ENCODE measurements at places on chromosomes 5 and 9.

- DNase-seq = no peak
These were observed 441.9 kb downstream of the ARHGEF28 start for GRCh38 chr5:74067748-74068541.

DNA sequence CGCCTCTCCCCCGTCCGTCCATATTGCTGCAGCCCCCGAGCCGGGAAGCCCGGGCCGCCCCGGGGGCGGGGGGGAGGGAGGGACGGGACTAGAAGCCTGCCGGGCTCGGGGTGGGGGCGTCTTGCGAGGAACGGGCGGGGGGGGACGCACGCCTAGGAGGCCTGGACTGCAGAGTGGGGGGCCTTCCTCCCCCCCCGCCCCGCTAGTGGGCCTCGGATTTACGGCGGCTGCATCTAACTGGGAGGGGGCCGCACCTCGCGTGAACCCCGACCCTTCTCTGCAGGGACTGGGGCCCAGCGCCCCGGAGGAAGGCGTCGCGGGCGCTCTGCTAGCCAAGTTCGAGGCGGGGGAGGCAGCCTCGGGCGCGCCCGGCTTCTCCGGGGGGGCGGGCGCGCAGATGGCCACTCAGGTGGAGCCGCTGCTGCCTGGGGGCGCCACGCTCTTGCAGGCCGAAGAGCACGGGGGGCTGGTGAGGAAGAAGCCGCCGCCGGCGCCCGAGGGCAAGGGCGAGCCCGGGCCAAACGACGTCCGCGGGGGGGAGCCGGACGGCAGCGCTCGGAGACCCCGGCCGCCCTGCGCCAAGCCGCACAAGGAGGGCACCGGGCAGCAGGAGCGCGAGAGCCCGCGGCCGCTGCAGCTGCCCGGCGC lies at the start of gene LARP1:
LARP1 (plus strand) TSS at position 17 of the 648 bp plus-strand sequence; CDS start at position 398, 381 bp downstream.
- no peak for DNase-seq

DNA sequence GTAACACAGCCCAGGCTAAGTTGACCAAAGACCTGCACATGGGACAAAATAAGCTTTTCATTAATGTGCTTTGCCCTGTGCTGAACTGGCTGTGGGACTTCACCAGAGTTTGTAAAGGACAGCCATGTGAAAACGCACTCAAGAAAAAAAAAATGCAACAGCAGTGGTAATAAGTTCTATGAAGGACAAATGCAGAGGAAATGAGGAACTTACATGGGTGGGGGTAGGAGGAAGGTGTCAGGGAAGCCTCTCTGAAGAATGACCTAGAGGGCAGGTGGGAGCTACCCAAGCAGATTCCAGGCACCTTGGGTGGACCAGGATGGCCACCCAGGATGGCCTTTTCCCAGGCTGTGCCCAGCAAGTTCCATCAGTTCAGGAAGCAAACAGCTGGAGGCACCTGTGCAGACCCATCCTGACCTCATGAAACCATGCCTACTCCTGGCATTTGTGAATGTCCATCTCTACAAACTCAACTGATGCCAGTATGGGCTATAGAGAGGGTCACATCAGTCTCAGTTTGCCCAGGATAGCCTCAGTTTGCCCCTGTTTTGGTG lies 6.7 kb upstream of the PHF2 start:
- DNase-seq = no peak

- no peak for DNase-seq
These were observed 20.4 kb downstream of the NACC2 start for GRCh38 chr9:136074706-136075105.

- DNase-seq = peak; percentile 82
These were observed 64.6 kb downstream of the ABCA1 start for GRCh38 chr9:104863180-104863883.

DNA sequence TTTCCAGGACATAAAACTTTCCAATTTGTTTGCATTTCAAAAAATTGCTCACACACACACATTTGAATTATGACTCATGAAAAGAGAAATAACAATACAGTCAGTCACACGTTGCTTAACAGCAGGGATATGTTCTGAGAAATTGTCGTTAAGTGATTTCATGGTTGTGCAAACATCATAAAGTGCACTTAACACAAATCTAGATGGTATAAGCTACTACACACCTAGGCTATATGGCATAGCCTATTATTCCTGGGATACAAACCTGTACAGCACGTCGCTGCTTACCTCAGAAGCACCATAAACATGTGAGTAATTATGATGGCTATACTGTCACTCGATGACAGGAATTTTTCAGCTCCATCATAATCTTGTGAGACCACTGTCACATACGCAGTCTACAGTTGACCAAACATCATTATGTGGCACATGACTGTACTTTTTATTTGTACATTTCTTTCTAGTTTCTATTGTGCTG lies 378.2 kb downstream of the ACTL7B start:
- peak; percentile 42 for DNase-seq

DNA sequence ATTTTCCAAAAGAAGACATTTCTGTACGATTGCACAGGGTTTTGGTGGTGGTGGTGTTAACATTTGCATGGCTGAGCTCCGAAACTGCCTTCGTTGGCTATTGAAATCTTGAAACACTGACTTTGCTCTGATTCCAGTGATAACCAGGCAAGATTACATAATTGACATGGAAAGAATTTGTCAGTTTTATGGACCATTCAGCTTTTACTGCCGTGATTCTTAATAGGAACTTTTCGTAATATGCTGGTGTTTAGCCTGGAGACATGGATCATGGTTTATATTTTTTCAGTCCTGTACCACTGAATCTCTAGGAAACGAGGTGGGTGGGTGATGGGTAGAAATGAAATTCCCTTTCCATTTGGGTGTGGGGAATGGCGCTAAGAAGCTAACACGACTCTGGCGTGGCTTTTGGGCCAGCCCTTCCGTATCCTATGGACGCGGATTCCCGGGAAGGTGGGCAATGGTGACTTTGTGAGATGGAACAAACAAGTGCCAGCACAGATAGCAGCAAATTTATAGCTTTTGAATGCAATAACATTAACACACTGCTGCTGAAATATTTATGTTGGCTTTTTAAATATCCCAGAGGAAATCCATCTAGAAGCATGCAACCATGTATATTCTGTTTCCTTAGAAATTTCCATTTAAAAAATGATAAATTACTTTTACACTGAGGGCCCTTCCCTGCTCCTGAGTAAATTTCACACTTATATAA lies 36.8 kb downstream of the LIX1 start:
- DNase-seq = no peak

DNA sequence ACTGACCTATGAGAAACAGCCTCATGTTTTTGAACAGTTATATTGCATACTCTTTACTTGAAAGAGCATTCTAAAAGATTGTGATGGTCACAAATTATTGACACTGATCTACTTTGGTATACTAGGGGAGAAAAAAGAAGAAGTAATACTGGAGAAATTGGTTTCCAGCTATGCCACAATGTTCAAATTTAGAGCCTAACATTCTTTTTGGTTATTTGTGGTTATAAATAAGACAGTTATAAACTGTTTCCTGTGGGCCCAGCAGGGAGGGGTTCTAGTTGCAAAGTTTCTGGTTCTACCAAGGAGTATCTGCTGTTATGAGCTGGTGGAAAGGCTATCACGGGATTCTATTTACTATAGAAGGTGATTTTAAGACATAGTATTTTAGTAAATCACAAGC lies 4.8 kb downstream of the CWC27 start:
- no peak for DNase-seq

Measured in SW 1271 (cell line).